ENCODE measurements at places on chromosomes 16 and 17.

GRCh38 chr16:72149676-72150464 lies 22.1 kb downstream of the PMFBP1 start:
- no peak for DNase-seq

- no peak for DNase-seq
Observed at GRCh38 chr17:77572065-77572601, 386.4 kb upstream of the TNRC6C start.

DNA sequence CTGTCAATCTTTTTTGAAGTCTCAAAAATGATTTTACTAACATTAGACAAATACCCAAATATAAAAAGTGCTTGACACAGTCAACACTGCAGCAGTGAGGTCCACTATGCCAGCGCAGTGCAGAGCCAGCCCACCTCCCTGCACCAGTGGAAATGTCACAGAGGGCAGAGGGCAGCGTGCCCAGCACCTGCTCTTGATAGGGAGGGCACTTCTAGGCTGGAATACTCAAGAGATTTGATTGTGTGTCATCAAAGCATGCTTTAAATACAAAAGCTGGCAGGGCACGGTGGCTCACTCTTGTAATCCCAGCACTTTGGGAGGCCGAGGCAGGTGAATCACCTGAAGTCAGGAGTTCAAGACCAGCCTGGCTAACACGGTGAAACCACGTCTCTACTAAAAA lies 136.0 kb downstream of the ANKRD11 start:
- DNase-seq, result no peak

GRCh38 chr17:37820995-37821713 lies 76.3 kb upstream of the HNF1B start:
- no peak for DNase-seq

GRCh38 chr16:88899901-88900661 lies 33.6 kb upstream of the PABPN1L start:
- no peak for DNase-seq

DNA sequence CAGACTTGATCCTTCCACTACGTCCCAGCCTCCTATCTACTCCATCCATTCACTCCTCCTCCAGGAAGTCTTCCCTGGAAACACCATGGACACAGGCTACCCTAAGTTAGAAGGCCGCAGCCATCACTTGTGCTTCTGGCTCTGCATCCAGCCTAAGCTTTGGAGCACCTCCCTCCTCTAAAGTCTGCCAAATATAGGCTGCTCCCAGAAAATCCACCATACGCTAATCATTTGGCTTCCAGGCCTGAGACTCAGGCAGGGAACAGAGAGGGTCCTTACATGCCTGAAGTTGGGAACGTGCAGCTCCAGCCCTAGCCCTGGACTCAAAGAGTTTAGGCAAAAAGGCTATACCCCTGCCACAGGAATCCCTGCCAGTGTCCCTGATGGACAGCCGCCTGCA lies 6.7 kb downstream of the PCGF2 start:
- DNase-seq, result no peak

DNA sequence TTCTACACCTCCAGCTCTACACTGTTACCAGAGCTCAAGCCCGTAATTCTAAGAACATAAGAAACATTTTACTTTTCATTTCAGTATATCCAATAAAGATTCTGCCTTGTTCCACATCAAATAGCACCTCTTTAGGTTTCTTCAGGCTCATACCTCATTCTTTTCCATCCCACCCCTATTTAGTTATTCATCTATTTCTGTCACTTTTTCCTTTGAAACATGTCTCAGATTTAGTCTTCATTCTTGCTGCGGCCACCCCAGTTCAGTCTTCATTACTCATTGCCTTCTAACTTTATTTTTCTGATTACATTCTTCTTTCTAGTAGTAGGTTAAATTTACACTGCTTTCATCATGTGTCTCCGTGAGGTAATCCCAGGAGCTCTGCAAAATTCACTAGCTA lies 33.5 kb downstream of the PPM1E start:
- no peak for DNase-seq

GRCh38 chr17:72498364-72499210 lies 377.8 kb downstream of the SOX9 start:
- no peak for DNase-seq

GRCh38 chr17:30821871-30822723 lies 2.4 kb downstream of the CRLF3 start:
- DNase-seq, result no peak

DNA sequence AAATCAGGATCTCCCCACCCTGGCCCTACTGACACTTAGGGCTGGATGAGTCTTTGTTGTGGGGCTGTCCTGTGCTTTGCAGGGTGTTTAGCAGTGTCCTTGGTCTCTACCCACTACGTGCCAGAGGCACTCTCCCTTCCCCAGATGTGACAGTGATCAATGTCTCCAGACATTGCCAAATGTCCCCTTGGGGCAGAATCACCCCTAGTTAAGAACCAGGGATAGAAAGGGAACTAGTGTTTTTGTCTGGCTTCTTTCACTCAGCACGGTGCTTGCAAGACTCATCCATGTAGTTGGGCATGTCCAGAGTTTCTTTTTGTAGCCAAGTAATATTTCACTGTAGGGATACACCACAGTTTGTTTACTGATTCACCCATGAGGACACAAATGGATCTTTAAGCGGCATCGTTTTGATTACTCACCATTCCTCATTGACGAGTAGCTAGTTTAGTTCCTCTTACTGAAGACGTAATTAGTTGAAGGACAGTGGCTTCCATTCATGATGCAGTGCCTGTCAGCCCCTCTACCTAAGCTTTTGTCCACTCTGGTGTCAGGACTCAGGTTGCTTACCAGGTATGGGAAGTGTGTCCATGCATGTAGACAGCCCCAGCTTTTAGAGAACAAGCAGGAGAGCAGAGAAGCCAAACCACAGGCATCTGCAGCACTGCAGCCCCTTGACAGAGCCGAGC lies 26.0 kb upstream of the ITGB4 start:
- no peak for DNase-seq

DNA sequence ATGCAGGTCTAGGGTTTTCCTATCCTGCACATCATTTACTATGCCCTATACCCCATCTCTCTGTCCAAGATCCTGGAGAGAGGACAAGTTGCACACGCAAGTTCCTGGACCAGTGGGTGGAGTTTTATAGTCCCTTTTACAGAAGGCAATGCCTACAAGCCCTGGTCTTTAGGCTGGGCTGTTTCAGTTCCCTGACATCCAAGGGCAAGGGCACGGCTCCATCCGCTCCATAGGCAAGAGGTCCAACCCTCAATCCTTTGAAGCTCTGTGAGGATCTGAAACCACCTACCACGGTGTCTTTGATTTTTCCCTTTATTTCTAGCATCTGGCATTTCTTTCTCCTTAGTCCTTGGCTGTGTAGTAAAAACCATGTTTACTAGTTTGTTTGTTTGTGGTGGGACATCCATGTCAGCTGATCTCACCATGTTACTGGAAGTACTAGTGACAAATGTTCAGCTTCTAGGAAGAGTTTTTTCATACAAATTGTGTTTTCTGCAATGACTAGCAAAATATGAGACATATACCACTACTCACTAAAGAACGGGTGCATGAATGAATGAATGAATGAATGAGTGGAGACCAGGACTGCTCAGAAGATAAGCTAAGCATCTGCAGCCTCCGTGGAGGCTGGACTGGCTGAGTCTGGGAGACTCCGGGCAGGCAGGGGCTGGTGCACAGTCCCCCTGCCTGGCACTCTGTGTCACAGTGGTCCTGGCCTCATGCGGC lies 359.4 kb downstream of the SLC39A11 start:
- DNase-seq, result no peak

DNA sequence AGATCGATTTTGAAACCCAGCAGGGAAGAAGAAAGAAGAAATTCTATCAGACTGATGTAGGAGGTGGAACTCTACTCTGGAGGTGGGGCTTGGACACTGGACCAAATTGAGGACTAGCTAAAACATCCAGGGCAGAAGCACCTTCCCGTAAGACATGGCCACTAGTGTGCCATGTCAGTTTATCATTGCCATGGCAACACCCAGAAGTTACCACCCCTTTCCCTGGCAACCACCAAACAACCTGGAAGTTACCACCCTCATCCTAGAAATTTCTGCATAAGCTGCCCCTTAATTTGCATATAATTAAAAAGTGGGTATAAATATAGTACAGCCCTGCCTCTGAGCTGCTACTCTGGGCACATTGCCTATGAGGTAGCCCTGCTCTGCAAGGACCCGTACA lies 66.7 kb downstream of the NACA2 start:
- DNase-seq, result no peak

DNA sequence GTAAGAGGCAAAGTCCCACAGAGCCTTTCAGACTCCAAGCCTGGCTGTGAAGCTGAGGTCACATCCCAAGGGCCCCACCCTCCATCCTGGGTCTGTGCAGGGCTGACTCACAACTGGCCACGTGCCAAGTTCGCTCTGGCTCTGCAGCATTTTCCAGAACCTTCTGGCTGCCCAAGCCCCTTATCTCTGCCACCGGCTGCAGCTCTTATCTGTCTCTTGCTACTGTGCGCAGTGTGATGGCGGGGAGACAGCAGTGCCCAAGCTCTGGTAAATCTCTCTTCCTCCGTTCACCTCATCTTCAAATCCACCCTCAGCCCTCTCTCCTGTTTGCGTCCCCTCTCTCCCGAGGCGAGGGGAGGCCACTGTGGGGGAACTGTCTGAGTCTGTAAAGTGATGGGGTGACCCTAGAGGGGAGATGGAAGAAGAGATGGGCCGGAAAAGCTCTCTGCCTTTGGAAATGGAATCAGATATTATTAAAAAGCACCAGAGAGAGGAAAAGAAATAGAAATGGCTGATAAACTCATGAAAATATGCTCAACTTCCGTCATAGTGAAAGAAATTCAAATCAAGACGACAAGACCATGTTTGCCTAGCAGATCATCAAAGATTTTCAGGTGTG lies 162.7 kb upstream of the CDC42EP4 start:
- DNase-seq, result no peak

DNA sequence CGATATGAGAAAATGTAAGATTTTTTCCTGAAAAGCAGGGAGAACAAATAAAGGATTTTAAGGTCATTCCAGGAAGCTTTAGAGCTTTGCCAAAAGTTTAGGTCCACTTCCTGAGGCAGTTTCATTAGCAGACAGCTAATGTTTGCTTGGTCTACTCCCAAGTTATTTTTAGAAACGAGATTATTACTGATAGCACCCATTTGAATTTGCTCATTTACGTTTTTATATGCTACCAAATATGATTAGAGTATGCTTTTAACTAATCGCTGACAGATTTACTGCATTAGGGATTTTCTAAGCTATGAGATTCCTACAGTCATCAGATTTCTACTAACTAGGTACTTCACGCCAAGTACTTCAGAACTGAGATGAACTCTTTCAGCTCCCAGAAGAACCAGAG lies 98.1 kb downstream of the WNT3 start:
- DNase-seq, result no peak

- DNase-seq, result no peak
Observed at GRCh38 chr17:21176773-21177395, 37.1 kb downstream of the TMEM11 start.

All from right renal cortex interstitium (tissue), 3 donors.